IMR-90 (cell line): ENCODE measurements at places on chromosomes 5 and 9. TPM values are rescaled to one million over a fixed set of nuclear protein-coding genes. Genes with fewer than 3 reads are reported as not detected.

DNA sequence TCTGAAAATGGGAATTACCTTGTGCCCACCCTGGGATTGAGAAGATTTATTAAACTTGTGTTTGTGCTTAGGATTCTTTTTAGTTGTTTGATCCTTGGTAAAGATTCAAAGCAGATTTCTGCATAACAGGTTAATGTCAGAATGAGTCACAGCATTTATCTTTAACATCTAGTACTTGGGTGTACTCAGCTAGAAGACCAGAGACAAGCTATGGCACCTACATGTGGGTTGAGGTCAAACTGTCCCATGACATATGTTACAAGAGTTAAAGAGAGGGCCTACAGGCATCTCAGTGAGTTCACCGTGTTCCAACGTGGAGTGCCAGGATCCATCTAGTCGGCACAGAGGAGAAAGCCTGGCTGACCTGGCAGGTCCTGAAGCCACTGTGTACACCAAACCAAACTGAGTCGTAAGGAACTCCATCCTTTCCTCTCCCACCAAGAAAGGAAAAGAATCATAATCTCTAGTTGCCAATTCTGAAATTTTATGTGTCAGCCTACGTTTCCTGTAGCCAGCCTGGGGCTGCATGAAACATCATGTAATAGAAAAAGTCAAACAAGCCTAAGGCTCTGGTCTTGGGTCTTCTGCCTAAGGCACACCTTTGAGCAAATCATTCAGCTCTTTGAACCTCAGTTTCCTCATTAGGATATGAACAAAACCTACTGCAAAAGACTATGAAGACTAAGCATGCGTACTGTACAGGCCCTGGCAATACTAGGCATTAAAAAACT, 73.7 kb downstream of the RCL1 start:
- peak; percentile 3 for DNase-seq

GRCh38 chr5:10201223-10201868, 48.3 kb downstream of the ATPSCKMT start:
- DNase-seq = peak; percentile 7

DNA sequence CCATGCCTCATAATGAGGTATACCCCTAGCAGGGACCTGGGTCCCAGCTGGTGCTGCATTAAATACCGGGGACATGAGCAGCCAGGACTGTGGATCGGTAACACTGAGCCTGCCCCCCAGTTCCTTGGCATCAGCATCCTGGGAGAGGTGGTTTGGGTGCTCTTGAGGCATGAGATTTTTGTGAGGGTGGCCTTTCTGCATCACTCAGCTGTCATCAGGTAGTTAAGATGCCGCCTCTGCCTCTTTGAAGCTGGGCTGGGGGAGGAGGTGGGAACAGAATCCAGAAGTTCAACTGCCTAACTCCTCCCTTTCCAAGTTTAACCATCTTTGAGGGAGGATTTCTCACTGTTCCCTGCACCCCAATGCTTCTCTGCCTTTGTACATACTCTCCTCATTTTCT, 112.7 kb downstream of the PDZD2 start:
- no peak for DNase-seq

DNA sequence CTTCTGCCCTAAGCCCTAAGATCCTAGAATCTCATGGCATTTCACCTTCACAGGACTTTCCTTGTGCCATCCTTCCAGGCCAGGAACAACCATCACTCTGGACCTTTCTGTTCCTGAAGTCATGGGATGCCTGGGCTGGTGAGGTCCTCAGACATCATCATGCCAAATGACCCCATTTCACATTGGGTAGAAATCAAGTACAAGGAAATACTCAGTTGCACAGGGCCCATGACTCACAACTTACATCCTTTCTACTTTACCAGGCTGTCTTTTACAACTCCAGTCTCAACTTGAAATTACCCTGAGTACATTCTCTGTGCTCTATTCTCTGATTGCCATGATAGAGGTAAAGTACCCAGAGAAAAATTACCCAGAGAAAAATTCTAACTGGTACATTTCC, 167.1 kb downstream of the PIK3R1 start:
- DNase-seq = peak; percentile 6

GRCh38 chr5:145968970-145969713, 32.8 kb downstream of the SH3RF2 start:
- no peak for DNase-seq

- no peak for DNase-seq
These were observed 173.8 kb downstream of the NTRK2 start for GRCh38 chr9:84843175-84843824.

- no peak for DNase-seq
These were observed 26.3 kb downstream of the SLC9A3 start for GRCh38 chr5:497871-498509.

DNA sequence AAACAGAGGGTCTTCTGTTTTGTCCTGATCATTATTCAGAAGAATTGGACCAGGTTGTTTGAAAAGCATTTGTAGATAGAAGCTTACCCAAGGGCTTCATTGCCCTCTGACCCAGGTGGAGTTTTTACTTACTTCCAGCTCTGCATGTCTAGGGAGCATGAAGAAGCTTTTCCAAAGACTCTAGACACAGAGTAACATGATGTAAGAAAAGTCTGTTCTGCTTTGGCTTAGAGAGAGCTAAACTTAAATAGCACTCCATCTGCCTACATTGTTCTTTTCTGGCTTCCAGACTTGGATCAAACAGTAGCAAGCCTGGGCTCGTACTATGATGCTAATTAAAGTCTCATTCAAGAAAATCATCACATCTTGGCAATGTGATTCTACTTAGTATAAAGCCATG, 112.1 kb downstream of the SNCAIP start:
- no peak for DNase-seq

DNA sequence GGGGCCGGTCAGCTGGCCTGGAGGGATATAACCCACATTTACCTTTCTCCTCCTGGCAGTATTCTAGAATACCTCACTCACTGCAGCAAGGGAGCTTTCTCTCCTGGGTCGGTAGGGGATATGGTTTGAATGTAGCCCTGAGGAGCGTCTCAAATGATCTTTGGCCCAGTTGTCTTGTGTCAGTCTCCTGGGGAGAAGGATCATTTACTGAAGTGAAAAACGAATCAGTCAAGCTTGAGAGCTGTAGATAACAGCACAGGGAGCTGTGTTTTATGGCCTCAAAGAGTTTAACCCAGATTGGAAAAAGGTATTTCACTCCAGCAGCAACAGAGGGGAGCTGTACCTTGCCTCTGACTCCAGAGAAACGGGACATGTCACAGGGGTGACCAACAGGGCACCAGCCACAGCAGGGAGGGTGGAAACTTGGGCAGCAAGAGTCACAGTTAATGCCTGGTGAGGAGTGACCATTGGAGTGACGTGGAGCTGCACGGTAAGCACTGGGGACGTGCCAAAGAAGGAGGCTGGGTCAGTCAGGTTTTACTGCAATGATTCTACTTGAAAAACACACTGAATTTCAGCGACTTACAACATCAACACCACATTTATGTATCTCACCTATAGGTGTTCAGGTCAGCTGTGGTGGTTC, 29.8 kb upstream of the ZFR start:
- no peak for DNase-seq

DNA sequence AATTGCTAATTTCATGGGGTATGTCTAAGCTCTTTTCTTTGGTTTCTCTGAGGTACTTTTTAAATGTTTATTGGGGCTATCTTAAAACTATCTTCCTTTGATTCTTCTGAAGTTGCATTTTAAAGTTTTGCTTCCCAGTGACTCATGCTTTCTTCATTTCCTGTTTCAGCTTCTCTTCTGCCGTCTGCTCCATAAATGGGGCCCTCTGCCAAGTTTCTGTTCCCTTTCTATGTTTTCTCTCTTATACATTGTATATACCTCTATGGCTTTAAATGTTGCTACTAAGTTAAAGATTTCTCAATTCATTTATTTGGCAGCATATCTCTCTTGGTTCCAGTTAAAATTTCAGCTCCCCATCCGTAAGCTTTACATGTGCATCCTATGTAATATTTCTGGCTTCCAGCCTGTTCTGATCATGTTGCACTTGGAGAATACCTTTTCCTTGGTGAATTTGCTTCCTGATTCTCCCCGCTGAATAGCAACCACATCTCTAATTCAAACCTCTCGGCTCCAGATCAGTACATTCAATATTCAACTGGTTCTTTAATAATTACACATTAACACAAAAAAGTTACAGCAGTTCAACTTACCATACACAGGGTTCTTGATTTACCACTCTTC, 125.3 kb downstream of the ST8SIA4 start:
- DNase-seq = peak; percentile 89

DNA sequence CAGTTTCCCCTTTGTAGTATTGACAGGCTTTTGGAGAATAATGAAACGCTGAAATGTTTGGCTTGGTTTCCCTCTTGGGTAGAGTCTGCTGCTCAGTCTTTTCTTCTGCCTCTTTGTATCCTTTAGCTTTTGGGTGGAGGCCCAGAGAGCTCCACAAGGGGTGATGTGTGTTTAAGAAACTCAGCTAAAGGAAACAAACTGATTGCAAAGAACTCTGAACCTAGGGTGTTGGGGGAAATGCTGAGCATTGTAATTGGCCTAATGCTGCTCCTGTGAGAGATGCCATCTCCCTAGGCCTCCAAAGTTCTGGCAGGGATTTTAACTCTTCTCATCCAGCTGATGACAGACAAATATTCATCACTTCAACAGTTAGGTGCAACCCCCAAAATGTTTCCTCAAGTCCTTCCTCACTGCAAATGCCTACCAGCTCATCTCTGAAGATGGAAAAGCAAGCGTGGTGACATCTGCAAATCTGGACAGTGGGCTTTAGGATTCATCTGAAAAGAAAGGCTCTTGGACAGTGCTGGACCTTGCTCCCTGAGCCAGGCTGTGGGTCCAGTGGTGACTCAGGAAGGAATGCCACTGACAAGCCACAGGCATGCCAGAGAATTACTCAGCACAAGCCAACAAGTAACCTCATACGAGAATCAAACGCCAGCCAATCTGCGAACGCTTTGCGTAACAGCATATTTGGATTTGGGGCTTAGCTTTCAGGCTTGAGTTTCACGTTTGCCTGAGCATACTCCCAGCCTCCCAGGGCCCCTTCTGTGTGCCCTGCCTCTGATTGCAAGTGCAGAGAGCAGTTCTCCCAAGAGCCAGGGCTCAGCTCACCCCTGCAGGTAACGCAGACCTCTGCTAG, 30.5 kb upstream of the ZSWIM6 start:
- peak; percentile 100 for DNase-seq

- no peak for DNase-seq
These were observed 1.1 kb downstream of the MVB12B start for GRCh38 chr9:126327714-126328185.

DNA sequence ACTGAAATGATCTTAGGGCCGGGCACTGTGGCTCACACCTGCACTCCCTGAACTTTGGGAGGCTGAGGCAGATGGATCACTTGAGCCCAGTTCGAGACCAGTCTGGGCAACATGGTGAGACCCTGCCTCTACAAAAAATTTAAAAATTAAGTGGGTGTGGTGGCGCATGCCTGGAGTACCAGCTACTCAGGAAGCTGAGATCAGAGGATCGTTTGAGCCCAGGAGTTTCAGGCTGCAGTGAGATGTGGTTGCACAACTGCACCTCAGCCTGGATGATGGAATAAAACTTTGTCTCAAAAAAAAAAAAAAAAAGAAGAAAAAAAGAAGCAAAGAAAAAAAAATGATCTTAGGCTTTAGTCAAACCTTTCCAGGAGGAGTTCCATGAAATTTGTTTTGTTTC, 41.8 kb downstream of the MEF2C start:
- DNase-seq = no peak

DNA sequence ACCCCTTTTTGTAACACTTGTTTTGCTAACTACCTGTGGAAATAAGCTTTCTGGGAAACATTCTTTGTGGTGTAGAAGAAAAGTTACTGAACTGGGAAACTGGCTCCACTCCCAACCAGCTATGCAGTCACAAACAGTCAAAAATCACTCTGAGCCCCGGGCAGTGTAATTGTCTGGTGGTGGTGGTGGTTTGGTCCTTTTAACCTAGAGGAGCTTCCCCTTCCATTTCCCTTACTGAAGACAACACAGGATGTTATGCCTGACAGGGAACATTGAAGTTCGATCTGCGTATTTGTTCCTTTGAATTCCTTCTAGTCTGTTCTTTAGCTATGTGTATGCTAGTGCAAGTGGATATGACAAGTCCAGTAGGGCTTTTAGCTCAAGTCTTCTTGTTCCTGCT, 56.8 kb upstream of the TBCA start:
- DNase-seq = no peak

DNA sequence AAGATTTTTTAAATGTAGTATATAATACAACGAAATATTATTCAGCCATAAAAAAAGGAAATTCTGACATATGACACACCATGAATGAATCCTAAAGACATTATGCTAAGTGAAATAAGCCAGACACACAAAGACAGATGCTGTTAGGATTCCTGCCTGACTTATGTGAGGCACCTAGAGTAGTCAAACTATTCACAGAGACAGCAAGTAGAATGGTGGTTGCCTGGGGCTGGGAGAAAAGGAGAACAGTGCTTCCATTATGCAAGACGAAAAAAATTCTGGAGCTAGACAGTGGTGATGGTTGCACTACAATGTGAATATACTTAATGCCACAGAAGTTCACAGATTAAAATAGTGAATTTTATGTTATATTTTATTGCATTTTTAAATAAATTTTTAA, 66.8 kb downstream of the SPOCK1 start:
- no peak for DNase-seq

DNA sequence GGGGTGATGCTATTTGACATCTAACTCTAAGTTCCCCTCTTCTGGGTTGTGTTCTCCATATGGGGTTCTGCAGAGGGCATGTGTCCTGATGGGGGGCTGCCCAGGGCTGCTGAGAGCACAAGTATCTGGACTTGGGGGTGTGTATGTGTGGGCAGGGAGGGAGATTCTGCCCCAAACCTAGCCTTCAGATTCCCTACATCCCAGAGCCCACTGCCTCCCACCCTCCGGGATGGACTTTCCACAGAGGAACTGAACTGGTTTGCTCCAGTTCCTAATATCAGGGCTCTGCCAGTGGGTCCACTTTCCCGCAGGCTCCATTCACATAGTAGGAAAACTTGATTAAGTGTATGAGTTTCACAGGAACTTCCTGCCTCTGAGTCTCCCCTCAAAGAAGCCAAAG, 16.4 kb upstream of the TIFAB start:
- no peak for DNase-seq

Gene HTR1A
- total RNA-seq = not detected in 2 replicates

Gene PCSK1
- not detected in 2 replicates for total RNA-seq

Gene OR2Y1
- not detected in 2 replicates for total RNA-seq

Gene ZNF354C
- total RNA-seq = 5.6 and 7.2 TPM in 2 replicates

Gene SOHLH1
- not detected in 2 replicates for total RNA-seq

Gene ADCY2
- total RNA-seq = not detected in 2 replicates

Gene SET
- total RNA-seq = 182 and 587 TPM in 2 replicates

Gene MOB3B
- total RNA-seq = under 0.01 TPM in 2 replicates

Gene NUTM2F
- total RNA-seq = not detected in 2 replicates

Gene KIAA0825
- 1.8 and 3.9 TPM in 2 replicates for total RNA-seq

Gene GRIN3A
- total RNA-seq = not detected in 2 replicates

Gene SEMA4D
- 0.56 and 0.90 TPM in 2 replicates for total RNA-seq
